Left colon (tissue), 2 donors: ENCODE measurements at places on chromosomes 1 and 21. TPM values are rescaled to one million over a fixed set of nuclear protein-coding genes. Genes with fewer than 3 reads are reported as not detected.

The KRTAP13-2 gene
- total RNA-seq: 10.0 TPM

The LIN28A gene
- not detected for total RNA-seq

The FCGR2B gene
- 5.1 TPM for total RNA-seq

The APCS gene
- total RNA-seq: not detected

The RGS5 gene
- total RNA-seq: 48.9 TPM

The HSD3B1 gene
- 0.92 TPM for total RNA-seq

The KCNC4 gene
- 7.0 TPM for total RNA-seq

The TRPM2 gene
- 3.3 TPM for total RNA-seq

The CTH gene
- total RNA-seq: 9.1 TPM

The MYBPH gene
- not detected for total RNA-seq

The CLDN17 gene
- total RNA-seq: not detected

The CFAP107 gene
- total RNA-seq: not detected

The SCP2 gene
- 312 TPM for total RNA-seq

DNA sequence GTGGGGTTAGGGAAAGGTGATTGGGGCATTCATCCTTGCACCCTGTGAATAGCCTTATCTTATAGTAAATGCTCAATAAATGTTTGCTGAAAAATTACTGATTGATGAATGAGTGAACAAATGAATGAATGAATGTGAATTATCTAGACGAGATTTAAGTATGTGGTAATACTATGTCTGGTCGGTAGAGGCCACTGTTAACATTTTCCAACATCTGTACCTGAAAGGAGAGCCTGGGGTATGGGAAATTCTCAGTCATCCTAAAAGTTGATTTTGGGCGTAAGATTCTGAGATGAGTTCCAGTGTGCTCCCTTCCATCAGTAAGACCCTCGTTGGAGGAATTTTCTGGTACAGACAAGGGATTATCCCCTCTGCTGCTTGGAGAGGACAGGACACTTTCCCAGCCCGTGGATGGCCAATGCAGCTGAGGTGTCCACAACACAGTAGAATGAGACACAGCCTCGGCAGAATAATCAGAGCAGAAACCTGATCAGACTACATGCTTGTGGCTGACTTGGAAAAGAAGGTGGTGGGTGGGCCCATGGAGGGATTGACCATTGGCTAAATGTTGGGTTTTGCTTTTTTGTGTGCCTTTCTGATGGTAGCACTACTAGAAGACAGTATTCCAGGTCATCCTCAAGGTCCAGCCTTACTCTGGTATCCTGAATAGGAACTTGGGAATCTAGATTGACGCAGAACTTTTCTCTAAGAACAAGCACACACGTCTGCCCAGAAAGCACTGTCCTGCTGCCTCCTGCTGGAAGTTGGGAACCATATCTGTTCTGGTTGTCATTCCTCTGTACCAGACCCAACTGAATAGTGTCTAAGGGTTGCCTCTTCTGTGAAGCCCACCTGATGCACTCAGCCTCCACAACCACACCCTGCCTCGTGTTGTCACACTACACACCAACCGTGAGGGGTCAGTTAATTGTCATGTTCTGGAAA is 262.0 kb downstream of the TNR start:
- no peak for DNase-seq

- no peak for DNase-seq
Measured at GRCh38 chr1:199858171-199858570, 169.3 kb upstream of the NR5A2 start.

DNA sequence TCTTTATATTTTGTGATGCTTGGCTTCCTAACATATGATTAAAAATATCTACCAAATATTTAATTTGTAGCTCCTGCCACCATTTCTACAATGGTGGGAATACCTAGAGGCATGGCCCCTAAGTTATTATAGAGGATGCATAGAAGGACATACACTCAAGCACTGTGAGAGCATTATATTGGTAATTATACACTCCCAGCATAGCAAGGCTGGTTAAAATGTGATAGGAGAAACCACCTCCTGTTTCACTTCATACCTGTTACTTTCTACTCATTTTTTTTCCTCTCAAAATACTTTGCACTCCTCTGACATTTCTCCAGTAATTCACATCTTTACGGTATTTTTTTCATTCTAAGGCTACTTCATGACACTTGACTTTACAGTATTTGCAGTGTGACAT is 92.9 kb downstream of the HS2ST1 start:
- no peak for DNase-seq

DNA sequence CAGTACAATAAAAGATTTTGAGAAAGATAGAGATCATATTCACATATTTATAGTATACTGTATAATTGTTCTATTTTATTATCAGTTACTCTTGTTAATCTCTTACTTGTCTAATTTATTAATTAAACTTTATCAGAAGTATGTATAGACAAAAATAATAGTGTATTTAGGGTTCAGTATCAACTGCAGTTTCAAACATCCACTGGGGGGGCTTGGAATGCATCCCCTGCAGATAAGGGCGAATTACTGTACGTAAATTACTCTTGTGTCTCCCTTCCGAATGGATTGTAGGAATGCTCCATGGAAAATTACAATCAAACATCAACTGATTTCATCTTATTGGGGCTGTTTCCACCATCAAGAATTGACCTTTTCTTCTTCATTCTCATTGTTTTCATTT is at the start of gene OR2L8:
Gene OR2L8 (plus strand): TSS at position 301 of the 400 bp plus-strand sequence. CDS start 0 bp downstream, at position 301.
- DNase-seq: no peak

- DNase-seq: no peak
Measured at GRCh38 chr1:184739796-184740195, 14.9 kb downstream of the EDEM3 start.

GRCh38 chr21:28952686-28953085 is 40.0 kb downstream of the LTN1 start:
- no peak for DNase-seq

- no peak for DNase-seq
Measured at GRCh38 chr1:181318022-181318857, 165.1 kb upstream of the CACNA1E start.

DNA sequence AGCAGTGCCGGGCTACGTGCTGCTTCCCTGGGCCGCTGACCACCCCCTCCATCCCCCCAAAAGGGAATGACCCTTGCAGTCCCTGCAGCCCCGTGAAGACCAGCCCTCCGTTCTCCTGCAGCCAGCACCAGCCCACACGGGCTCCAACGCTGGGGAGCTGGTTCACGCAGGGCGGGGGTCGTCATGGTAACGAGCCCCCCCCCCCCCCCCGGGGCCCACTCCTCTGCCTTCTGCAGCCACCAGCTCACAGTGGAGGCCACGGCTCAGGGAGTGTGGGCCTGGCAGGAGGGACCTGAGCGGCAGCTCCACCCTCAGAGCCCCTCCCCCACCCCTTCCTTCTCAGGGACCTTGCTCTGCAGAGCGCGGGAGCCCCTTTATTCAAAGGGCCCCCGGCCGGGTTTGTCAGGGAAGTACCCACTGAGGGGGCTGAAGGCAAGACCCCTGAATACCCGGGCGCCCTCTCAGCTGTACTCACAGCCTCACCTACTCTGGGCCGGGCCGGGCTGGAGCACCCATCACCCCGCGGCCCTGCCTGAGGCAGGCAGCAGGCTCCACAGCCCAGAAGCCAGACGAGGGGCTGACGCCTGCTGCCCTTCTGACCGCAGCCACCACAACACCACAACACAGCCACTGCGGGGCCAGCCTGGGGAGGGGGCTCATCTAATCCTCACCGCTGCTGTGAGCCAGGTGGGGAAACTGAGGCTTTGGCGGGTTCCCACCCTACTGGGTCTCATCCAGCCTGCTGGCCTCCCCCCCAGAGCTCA is 12.6 kb downstream of the MEGF6 start:
- no peak for DNase-seq

DNA sequence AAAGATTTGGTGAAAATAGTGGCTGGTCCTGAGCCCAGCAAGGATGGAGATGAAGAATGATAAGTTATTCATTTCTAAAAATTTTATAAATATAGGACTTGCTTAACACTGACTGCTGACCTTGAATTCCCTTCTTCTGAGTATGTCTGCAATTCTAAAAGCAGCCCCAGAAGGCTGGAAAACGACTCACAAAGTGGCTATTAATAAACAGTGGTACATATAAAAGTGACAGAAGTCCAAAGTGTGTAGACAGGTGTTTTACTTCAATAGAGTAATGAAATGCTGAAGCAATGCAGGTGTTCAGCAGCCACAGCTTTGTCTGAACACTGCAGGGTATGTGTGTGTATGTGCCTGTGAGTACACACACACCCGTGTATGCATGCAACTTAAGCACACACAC is 219.0 kb upstream of the NRIP1 start:
- no peak for DNase-seq

DNA sequence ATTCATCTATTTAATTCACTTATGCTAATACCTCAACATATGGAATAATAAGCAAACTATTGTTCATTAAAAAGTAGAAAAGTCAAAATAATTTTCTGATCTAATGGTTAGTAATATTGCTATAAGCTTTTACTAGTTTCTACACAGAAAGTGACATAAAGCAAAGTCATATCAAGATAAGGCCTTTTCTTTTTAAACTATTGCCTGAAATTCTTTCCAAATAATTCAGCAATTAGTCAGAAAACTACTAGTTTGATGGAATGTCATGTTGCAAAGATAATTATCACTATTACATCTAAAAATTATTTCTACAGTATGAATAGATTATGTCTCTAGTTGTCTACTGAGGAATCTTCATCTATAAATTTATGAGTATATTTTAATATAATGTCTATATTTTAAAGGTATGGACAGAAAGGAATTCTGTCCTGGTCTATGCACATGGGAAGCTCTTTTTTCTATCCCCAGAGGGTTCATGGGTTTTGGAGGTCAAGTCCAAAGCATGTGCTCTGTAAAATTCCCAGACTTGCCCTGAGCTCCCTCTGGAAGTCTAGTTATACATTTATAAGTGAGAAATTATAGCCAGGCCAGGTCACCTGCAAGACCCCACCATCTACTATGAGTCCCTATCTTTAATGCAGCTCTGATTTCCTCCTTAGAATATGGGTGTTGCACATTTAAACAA is 84.6 kb upstream of the DPYD start:
- DNase-seq: no peak

GRCh38 chr1:30014031-30014430 is 709.4 kb downstream of the MATN1 start:
- DNase-seq: no peak

DNA sequence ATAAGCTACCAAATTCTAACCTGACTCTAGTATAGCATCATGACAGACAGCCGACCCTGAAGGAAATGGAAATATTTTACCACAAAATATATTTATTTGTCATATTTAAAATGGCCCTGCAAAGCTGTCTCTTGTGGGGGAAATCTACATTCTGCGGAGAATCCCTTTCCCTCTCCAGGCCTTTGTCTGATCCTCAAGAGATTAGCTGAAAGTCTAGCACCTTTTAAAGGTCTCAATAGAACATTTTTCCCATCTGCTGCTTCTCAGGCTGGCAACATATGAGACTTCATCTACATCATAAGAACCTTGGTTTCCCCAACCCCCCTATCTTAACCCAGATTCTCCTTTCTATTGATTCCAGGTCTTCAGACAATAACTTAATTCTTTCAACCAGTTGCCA is 1.7 kb upstream of the OR11L1 start:
- DNase-seq: no peak

DNA sequence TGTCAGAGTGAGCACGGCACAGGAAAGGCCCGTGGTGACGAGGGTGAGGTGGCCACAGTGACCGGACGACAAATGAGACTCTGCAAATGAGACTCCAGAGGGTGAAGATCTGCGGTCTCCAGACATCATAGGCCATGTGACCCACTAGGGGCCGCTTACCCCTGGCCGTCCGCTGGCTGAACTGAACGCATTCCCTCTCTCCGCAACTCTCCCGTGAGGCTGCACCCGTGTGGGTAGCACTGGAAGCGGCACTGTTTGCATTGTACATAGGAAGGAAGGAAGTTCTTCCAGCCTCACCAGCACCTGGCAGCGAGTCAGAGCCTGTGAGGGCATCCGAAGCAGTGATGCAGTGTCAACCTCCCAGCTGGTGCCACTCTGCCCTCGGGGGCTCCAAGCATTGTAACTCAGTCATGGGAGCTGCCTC is 23.6 kb upstream of the SPSB1 start:
- no peak for DNase-seq

DNA sequence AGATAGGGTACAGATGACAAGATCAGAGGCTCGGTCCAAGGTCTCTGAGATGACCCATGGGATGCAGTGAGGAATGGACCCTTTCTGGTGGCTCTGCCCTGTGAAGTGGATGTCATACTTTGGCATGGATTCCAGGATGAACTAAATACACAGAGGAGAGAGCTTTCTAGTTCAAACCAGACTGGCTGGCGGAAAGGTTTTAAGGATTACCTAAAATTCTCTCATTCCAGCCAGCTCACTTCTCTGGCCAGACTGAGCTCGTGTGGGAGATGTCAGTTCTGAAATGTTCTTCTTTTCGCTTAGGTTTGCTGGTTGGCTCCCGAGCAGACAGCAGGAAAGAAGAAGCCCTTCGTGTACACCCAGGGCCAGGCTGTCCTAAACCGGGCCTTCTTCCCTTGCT is 6.2 kb downstream of the RNPEP start:
- DNase-seq: no peak

GRCh38 chr1:167057241-167057688 is 32.9 kb downstream of the GPA33 start:
- no peak for DNase-seq

DNA sequence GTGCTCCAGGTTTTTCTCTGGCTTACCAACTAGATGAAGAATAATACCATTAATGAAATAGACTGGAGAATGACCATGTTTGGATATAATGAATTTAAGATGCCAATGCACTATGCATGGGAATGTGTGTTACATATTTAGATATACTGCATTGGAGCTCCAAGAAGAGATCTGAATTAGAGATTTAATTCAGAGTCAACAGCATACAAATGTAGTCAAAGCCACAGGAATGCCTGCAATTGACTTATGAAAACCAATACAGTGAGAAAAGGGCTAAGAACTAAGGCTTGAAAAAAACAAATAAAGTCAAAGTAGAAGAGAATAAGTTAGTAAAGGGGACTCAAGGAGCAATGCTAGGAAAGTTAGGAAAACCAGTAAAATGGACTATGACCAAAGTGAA is 59.1 kb downstream of the USP24 start:
- no peak for DNase-seq

DNA sequence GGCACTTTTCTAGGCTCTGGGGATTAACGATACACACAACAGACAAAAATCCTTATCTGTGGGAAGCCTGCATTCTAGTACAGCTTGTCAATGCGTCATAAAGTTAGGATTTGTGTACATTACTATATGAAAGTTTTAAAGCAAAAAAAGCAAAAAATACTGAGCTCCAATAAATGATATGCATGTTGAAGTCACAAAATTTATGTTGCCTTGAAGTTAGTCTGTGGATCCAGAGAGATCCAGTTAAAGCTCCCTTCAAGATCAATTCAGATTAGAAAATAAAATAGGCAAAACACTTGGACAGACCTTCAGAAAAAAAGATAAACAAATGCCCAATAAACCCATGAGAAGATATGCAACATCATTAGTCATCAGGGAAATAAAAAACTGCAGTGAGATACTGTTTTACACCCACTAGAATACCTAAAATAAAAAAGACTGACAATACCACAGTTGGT is 33.1 kb upstream of the KCNQ4 start:
- DNase-seq: no peak
